ENCODE measurements at places on chromosomes 16 and 17.
A peak's percentile ranks its signal among the peaks of the same experiment; 100 is the strongest.

DNA sequence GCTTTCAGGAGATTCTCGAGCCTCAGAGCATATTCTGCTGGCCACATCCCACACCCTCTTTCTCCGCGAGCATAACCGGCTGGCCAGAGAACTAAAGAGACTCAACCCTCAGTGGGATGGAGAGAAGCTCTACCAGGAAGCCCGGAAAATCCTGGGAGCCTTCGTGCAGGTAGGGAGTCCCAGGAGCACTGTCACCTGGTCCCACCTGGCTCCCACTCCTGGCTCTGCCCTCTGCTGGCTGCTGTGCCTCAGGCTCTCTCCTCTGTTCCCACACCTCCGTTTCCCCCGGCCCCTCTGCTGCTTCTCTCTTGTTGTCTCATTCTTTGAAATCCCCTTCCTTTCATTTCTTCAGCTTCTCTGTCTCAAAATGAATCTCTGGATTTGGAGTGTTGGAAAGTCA lies 16.4 kb downstream of the LPO start:
- H3K4me1 ChIP-seq: peaks cover 5% of the 10 kb centered on the region
- no peaks in the 10 kb centered on the region for H3K36me3 ChIP-seq
- no peak overlapping the region for H3K27ac ChIP-seq
- peaks cover 10% of the 10 kb centered on the region for H3K27me3 ChIP-seq
- no peak for DNase-seq
- H3K4me3 ChIP-seq: no peak overlapping the region

DNA sequence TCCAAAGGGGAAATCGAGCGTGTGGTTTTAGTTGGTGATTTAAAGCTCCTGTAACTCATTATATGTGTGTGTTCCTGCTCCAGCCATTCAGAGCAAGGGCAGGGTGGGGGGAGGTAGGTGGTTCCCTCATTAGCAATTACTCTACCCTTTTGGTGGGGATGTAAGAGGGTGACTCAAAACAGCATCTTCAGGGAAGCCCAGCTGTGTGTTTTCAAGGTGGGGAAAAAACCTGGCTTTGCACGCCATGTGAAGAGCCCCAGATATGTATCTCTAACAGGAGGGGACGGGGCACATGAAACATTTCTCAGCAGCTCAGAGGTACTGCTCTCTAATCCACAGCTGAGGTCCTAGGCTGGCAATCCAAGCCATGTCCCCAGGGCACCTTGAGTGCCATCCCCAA lies 241.3 kb upstream of the ZFHX3 start:
- no peaks in the 10 kb centered on the region for H3K27me3 ChIP-seq
- H3K4me1 ChIP-seq: no peaks in the 10 kb centered on the region
- DNase-seq: no peak
- H3K36me3 ChIP-seq: no peaks in the 10 kb centered on the region
- no peak overlapping the region for H3K4me3 ChIP-seq

DNA sequence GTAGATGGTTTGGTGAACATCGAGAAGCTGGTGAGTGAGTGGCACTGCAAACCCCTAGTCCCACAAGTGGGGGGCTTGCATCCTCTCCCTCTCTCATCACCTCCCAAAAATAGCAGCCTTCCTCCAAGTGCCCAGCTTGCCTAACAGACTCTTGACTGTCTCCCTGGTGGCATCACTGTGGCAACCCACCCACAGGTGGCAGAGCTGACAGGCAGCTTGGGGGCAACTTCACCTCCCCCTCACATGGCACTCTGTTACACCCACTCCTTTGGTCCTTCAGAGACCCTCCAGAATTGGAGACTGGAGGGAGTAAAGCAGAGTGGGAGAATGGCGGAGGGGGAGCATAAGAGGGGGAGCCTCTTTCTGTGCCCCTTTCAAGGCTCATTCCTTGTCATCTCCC lies 15.7 kb downstream of the RAPGEFL1 start:
- DNase-seq: no peak
- no peak overlapping the region for H3K4me3 ChIP-seq
- H3K4me1 ChIP-seq: peaks cover 7% of the 10 kb centered on the region
- H3K27ac ChIP-seq: no peak overlapping the region
- H3K36me3 ChIP-seq: no peaks in the 10 kb centered on the region

DNA sequence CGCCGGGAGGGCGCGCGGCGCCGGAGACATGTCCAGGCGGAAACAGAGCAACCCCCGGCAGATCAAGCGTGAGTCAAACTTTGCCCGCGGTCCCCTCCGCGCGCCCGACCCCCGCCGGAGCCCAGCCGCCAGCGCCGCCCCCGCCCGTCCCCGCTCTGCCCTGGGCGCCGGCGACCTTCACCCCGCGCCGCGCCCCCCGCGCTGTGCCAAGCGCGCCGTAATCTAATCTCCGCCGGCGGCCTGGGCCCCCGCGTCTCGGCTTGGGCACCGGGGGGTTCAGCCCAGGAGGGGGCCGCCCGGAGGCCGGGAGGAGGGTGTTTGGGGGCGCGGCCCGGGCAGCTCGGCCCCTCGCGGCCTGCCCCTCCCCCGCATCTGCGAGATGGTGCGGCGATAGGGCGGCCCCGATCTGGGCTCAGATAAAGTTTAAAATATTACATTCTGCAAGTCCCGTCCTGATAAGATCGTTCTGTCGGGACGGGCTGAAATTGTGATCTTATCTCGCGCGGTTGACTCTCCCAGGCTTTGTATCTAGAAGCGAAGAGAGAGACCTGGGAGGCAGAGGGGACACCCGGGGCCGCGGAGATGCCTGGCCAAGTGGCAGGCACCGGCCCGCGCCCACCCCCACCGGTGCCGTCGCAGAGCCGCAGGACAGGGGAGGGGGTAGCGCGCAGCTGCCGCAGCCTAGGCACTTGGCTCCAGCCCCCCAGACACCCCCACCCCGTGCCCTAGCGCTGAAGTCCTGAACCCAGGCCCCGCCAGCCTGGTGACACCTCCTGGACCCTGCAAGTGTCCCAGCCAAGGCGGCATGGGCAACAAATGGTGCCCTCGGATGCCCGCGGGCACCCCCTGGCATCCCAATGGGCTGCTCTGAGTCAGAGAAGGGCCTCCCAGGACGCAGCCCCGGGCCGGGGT lies 787 bp downstream of the ZFPM1 start:
- peak overlapping the region; percentile 90 for H3K27ac ChIP-seq
- peak overlapping the region; percentile 89 for H3K4me3 ChIP-seq
- peak; percentile 42 for DNase-seq
- H3K27me3 ChIP-seq: no peaks in the 10 kb centered on the region

DNA sequence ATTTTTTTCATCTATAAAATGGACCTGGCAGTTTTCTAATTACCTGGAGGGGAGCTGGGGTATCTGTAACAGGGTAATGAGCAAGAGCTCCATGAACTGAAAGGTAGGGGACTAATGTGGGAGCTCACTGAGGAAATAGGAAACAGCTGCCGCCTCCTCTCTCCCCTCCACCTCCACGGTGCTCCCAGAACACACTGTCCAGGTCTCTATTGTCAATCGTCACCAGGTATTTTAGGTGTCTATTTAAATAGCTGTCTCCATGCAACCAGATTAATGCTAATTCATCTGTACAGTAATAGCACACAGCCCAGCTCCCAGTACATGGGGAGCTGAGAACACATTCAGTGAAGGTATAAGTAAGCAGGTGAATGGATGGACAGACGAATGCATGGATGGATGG lies 233.3 kb downstream of the GRIN2A start:
- H3K27ac ChIP-seq: no peak overlapping the region
- peaks cover 1% of the 10 kb centered on the region for H3K27me3 ChIP-seq
- no peak overlapping the region for H3K4me3 ChIP-seq
- no peak for DNase-seq
- H3K36me3 ChIP-seq: no peaks in the 10 kb centered on the region

DNA sequence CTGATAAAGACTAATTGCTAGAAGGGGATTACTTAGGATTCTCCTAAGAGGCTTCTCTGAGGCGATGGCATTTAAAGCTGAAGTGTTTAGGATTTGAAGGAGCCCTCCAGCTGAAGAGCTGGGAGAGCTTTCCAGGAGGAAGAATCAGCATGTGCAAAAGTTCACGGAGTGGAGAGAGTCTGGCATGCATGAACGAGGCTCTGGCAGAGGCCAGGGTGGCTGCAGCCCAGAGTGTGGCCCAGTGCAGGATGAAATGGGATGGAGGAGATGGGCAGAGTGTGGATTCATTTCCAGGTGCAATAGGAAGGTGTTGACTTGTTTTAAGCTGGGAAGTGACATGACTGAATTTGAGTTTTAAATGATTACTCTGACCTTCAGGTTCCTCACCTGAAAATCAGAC lies 249.0 kb upstream of the CCL2 start:
- no peak overlapping the region for H3K27ac ChIP-seq
- no peaks in the 10 kb centered on the region for H3K36me3 ChIP-seq
- DNase-seq: no peak
- no peak overlapping the region for H3K4me3 ChIP-seq
- H3K4me1 ChIP-seq: no peaks in the 10 kb centered on the region

GRCh38 chr16:20744922-20745440 lies 3.4 kb upstream of the THUMPD1 start:
- no peak overlapping the region for H3K27ac ChIP-seq
- H3K4me3 ChIP-seq: no peak overlapping the region

DNA sequence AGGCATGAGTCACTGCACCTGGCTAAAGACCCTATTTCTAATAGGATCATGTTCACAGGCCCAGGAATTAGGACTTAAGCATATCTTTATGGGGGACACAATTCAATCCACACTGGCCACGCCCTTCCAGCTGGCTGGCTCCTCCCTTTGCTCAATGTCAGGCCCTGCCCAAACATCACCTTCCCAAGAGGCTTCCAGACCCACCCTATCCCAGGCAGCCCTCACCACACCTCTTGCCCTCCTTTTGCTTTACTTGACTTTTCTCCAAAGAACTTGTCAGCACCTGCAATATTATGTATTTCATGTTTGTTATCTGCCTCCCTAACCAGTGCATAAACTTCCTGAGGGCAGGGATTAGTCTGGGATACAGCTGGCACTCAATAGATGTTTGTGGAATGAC lies 109.6 kb upstream of the CDH5 start:
- no peaks in the 10 kb centered on the region for H3K36me3 ChIP-seq
- no peak for DNase-seq
- no peaks in the 10 kb centered on the region for H3K4me1 ChIP-seq
- H3K27ac ChIP-seq: no peak overlapping the region

- H3K36me3 ChIP-seq: no peaks in the 10 kb centered on the region
- H3K4me1 ChIP-seq: peaks cover 15% of the 10 kb centered on the region
- H3K27ac ChIP-seq: no peak overlapping the region
- no peak overlapping the region for H3K4me3 ChIP-seq
- no peak for DNase-seq
- H3K27me3 ChIP-seq: peaks cover 45% of the 10 kb centered on the region
These were observed 8.2 kb downstream of the GAS2L2 start for GRCh38 chr17:35744830-35745229.

DNA sequence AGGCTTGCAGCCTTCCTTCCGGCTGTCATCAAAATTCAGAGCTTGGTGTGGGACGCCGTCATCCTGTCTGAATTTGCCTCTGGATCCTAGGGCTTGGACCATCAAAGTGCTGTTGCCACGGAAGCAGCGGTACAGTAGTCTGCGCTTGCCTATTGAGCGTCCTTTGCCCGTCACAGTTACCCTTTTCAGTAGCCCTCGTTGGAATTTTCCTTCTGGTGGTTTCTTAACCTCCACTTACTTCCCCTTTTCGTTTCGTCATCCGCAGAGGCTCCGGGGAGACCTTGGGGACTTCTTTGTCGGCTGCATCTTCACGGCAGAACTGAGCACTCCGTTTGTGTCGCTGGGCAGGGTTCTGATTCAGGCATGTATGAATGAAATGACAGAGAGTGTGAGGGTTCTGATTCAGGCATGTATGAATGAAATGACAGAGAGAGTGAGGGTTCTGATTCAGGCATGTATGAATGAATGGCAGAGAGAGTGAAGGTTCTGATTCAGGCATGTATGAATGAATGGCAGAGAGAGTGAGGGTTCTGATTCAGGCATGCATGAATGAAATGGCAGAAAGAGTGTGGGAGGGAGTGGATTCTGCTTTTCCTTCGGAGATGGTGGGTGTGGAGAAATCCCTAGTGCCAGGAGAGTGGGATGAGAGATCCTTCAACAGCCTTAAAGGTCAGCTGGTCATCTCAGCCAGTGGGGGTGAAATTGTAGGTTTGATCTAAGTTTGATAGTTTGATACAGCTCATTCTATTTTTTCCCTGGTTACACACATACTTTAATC lies 8.0 kb downstream of the TLCD3A start:
- H3K27ac ChIP-seq: peak overlapping the region; percentile 67
- H3K4me1 ChIP-seq: peaks cover 14% of the 10 kb centered on the region

DNA sequence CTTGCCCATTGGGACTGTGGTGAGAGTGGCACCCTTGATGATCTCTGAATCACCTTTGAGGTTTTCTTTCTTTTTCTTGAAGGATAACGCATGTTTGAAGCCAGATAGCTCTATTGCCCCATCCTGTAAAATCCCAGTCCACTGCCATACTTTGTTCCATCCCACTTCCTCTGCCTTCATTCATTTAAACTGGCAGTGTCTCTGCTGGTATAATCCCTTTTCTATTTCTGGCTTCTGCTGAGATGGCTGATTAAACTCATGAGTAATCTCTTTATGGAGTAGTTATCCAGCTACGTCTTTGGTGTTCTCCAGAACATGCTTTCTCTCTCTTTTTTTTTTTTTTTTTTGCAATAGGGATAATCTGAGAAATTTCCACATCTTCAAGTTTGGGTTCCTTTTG lies 656.5 kb upstream of the SALL1 start:
- DNase-seq: no peak
- no peak overlapping the region for H3K4me3 ChIP-seq
- H3K27ac ChIP-seq: no peak overlapping the region
- no peaks in the 10 kb centered on the region for H3K4me1 ChIP-seq
- no peaks in the 10 kb centered on the region for H3K36me3 ChIP-seq

- no peak overlapping the region for H3K4me3 ChIP-seq
- no peaks in the 10 kb centered on the region for H3K27me3 ChIP-seq
- no peaks in the 10 kb centered on the region for H3K36me3 ChIP-seq
- H3K4me1 ChIP-seq: peaks cover 4% of the 10 kb centered on the region
- H3K27ac ChIP-seq: no peak overlapping the region
These were observed 58.6 kb downstream of the PECAM1 start for GRCh38 chr17:64331931-64332493.

DNA sequence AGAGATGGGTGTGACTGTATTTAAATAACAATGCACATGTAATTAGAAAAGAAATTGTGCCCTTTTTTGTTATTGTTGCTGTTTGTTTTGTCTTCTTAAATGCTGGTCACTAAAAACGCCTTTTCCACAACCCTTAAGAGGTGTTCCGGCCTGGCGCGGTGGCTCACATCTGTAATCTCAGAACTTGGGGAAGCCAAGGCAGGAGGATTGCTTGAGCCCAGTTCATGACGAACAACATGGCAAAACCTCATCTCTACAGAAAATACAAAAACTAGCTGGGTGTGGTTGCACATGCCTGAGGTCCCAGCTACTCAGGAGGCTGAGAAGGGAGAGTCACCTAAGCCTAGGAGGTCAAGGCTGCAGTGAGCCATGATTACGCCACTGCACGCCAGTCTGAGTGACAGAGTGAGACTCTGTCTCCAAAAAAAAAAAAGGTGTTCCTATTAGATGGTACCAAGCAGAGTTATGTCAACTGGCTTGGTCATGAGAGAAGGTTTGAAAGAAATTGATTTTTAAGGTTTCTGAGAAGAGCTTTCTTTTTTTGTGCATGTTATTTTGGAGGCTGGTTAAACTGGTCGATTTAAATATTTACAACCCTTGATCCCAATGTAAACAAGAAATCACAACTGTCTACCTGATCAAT lies 23.5 kb upstream of the RFFL start:
- no peaks in the 10 kb centered on the region for H3K27me3 ChIP-seq
- no peak for DNase-seq
- H3K4me3 ChIP-seq: peak overlapping the region; percentile 86
- peaks cover 67% of the 10 kb centered on the region for H3K4me1 ChIP-seq

GRCh38 chr17:31529841-31530251 lies 138.4 kb downstream of the RAB11FIP4 start:
- DNase-seq: no peak
- H3K27me3 ChIP-seq: no peaks in the 10 kb centered on the region
- H3K36me3 ChIP-seq: peaks cover 9% of the 10 kb centered on the region
- peaks cover 4% of the 10 kb centered on the region for H3K4me1 ChIP-seq
- H3K4me3 ChIP-seq: no peak overlapping the region

Data from activated naive CD4-positive, alpha-beta T cell treated with anti-CD3 and anti-CD28 coated beads for 36 hours (primary cell).